ENCODE measurements at places on chromosomes 3 and 15.

GRCh38 chr3:186001842-186002241 lies 64.0 kb upstream of the TRA2B start:
- no peak for DNase-seq

DNA sequence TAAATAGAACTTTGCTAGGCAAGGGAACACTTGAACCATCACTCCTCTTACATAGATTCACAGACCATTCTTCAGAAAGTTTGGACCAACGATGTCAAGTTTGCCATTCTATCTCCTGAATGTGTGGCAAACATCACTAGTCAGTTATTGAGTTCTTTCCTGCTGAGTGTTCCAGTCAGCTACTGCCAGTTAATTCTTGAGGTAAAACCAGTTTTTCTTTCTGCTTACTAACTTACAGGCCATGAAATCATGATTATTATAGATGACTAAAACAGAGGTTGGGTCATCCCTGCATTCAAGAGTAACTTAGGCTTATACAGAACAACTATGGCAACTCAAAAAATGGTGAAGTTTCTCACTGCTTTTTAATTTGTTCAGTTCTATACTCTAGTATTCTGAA lies 88.2 kb downstream of the AP4E1 start:
- no peak for DNase-seq

- no peak for DNase-seq
Observed at GRCh38 chr15:98690272-98690950, 42.1 kb downstream of the IGF1R start.

GRCh38 chr15:80003171-80003570 lies 32.2 kb upstream of the BCL2A1 start:
- DNase-seq, result no peak

DNA sequence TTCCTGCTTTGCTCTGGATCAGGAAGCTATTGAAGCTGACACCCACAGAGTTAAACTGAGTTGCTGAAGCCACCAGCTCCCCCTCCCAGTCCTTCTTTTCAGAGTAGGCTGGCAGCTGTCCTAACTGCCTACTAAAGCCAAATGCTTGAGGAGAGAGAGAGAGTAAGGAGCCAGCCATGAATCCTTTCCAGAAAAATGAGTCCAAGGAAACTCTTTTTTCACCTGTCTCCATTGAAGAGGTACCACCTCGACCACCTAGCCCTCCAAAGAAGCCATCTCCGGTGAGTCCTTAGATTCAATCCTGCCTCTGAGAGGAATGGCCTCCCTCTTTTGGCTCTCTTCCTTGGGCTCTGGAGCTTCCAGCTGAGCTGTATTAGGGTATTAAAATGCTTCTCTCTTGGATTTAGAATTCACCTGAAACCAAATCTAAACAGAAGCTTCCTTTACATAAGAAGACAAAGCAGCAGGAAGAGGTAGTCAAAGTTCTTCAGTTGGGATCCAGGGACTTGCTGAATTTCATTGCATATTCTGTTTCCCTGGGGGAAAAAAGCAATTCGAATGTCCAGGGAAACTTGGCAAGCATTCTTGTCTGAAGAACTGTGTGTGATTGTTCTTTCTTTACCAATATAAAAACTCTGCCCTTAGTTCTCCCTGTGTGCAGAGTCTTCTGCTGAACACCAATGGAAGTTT lies at the start of gene SLC15A2:
TSS of gene SLC15A2 (plus strand) at position 101 of the 690 bp plus-strand sequence. CDS start at position 177, 76 bp downstream.
- DNase-seq, result no peak

DNA sequence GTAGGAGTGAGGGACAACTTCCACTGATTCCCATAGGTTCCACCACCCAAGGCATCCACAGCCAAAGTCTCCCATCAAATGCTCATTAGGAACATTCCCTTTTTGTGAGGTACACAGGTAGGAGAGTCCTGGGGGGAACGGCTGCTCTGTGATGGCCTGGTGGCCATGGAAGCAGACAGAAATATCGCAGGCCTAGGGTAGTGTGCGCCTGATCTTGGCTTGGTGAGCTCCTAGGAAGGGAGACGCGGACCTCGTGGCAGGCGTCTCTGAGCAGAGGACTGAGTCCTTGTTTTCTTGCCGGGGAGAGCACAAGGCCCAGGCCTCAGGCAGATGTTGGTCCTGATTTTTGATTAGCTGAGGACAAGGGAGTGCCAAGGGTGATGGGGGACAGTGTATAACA lies 99.5 kb downstream of the SNRPN start:
- no peak for DNase-seq

DNA sequence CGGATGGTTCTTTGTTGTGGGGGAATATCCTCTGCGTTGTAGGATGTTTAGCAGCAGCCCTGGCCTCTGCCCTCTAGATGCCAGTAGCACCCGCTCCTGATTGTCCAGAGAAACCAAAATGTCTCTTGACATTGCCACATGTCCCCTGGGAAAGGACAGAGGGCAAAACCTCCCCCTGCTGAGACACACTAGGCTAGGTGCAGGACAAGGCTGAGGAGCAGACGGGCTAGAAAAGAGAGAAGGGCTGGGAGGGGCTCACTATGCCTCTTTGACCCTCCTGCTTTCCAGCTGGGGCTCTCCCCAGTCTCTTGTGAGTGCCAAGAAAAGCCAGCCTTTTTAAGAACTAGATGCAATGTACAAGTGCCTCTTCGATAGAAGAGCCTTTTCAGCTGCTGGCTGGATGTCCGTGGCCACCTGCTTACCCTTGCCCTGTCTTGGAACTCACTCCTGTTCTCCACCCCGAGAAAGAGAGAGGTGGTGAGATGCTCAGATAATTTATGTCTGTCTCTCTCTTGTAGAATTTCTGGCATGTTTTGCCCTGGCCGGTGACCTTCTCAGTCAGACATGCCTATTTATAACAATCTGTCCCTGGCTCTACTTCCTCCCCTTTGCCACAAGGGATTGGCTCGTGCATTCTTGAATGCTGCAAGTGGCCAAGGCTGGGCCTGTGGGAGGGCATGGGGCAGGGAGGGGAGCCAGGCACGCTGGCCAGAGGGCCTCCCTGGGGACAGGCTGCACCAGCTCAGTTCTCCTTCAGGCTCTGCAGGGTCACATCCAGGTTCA lies 142.6 kb downstream of the RPLP1 start:
- DNase-seq, result no peak

DNA sequence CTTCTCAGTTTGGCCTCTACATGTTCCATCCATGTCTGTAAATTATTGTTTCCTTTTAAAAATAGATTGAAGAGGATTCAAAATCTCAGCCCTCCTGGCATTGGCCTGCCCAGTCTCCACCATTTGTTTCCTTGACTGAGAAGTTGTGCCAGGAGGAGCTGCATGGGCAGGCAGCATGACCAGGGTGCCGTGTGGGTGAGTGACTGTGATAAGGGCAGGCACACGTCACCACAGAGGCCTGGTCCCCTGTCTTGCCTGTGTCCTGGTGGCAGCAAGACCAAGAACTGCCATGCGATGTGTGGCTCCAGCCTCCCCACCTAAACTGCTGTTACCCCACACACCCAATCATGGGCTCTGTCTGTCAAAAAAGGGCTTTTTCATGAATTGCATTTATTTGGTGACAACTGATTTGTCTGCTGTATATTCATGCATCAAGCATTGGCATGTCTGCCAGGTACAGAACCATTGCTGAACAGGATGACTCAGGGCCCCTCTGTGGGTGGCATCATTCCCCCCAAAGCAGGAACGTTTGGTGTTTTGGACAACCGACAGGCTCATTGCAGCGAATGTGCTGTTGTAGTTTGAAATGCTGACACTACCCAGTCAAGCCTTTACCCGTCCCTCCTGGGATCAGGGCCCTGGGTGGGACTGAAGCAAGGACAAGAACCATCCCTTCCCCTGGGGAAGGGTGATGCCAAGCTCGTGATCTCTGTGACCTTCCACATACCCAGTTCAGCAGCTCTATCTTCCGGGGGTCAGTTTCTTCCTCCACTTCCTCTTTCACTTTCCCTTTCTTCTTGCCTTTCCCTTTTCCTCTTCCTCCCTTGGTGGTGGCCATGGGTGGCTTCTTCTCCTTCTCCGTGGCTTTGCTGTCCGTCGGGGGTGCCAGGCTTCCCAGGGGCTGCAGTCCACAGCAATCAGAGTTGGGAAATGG lies 51.6 kb downstream of the TRPM1 start:
- DNase-seq, result no peak

DNA sequence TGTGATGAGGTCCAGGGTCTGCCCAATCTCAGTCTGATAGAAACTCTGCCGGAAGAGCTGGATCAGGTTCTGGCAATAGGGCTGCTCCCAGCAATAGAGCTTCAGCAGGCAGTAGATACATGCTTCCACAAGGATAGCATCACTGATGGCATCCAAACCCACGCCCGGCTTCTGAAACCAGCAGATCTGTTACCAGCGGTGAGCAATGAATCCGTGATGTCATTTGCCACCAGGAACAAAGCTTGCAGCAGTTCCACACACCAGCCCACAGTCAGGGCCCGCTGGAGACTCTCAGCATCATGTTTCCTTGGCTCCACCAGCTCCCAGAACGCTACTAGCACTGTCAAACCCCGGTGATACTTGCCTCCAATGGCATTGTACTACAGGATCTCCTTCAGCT lies 19.3 kb upstream of the TTBK2 start:
- no peak for DNase-seq

DNA sequence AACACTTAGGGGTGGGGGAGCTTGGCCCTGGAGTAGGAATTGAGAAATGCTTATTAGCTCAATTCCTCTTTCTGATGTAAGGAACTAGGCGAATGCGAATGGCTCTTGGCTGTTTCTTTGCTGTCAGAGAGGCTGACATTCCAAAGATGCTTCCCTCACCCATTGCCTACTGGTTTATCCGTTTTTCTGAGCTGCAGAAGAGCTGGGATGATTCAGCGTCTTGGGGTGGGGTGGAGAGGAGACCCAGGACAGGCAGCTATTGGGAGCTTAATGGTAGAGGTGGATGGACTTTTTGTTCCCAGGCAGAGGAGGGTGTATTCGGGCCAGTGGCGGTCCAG lies 9.8 kb downstream of the PLEKHO2 start:
- DNase-seq, result no peak

DNA sequence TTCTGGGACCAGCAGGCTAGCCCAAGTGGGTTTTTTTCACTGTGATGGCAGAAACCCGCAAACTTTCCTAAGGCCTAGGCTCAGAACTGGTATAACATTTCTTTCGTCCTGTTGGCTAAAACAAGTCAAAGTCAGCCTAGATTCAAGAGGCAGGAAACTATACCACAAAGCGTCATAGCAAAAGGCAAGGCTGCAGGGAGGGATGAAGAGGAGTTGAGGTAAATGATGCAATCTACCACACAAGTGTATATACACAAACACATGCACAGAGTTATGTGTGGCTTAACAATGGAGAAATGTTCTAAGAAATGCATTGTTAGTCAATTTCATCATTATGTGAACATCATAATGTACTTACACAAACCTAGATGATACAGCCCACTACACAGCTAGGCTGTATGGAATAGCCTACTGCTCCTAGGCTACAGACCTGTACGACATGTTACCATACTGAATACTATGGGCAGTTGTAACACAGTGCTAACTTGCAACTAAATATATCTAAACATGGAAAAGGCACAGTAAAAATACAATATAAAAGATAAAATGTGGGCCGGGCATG lies 225.6 kb downstream of the TBL1XR1 start:
- DNase-seq, result no peak

DNA sequence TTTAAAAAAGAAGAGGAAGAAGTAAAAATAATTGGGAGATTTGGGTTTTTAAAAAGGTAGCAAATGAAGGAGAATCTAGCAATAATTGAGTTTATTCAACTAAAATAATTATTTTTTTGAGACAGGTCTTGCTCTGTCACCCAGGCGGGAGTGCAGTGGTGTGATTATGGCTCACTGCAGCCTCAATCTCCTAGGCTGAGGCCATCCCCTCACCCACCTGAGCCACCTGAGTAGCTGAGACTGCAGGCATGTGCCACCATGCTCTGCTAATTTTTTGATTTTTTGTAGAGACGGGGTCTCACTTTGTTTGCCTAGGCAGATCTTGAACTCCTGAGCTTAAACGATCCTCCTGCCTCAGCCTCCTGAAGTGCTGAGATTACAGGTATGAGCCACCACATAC lies 27.7 kb upstream of the ARF4 start:
- DNase-seq, result no peak

DNA sequence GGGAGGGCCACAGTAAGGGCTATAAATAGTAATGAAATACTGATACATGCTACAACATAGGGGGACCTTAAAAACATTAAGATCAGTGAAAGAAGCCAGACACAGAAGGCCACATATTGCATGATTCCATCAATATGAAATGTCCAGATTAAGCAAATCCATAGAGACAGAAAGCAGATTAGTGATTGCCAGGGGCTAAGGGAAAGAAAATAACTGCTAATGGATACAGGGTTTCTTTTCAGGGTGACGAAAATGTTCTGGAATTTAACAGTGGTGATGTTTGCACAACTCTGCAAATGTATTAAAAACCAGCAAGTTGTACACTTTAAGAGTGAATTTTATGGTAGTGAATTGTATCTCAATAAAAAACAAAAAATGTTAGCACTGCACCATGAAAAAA lies 37.0 kb downstream of the PIK3R4 start:
- DNase-seq, result no peak

DNA sequence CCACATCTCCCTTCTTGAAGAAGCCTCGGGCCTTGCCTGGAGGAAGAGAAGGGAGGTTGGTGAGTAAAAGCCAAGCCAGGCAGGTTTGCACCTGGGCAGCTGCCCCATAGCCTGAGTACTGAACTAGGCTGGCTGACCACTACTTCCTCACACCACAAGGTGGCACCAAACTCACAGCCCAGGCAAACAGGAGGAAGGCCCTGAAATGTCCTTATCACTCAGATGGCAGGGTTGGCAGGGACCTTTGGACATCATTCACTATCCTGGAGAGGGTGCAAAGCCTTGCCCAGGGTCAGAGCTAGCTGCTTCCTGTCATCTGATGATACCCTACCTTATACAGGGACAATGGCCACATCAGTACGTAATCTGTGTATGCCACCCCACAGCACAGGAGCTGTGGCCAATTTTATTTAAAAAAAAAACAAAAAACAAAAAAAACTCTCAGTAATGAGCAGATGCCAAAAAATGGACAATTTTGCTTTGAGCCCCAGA lies 2.2 kb upstream of the GRAMD2A start:
- DNase-seq, result peak; percentile 76

GRCh38 chr3:122626515-122627180 lies 49.2 kb downstream of the PARP15 start:
- no peak for DNase-seq

GRCh38 chr15:91488452-91488851 lies 365.1 kb upstream of the SLCO3A1 start:
- DNase-seq, result no peak

DNA sequence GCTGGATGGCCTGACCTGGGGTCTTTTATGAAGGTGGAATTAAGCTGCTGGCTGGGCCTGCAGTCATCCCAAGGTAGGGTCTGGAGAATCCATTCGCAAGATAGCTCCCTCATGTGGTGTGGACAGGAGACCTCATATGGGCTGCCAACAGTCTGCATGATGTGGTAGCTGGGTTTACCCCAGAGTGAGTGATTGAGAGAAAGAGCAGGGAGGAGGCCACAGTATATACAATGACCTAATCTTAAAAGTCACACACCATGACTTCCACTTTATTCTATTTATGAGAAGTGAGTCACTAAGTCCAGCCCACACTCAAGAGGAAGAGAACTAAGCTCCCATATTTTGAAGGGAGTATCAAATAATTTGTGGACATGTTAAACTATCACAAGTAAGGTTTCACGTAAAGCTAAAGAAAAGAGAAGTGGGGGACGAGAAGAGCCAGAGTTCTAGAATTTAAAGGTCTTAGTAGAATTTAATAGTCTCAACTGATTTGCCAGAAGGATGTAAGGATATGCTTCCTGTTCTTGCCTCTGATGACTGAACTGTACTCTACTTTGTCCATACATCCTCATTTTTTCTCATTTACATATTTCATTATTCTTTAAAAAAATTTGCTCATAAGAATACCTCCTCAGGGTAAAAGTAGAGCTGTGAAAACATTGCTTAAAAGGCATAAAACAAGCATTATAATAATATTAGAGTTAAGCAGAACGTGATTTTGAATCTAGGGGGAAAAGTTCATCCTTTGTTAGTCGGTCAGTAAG lies 184.4 kb downstream of the PEX5L start:
- no peak for DNase-seq

GRCh38 chr15:78072080-78072892 lies 5.2 kb downstream of the TBC1D2B start:
- no peak for DNase-seq
